Kidney (tissue), 22 donors: ENCODE measurements at places on chromosomes 11 and 22. TPM values are rescaled to one million over a fixed set of nuclear protein-coding genes. Genes with fewer than 3 reads are reported as not detected.

Gene NKAPD1
- 21.5 TPM for total RNA-seq

Gene KRTAP5-2
- not detected for total RNA-seq

Gene HBB
- total RNA-seq, result 59.9 TPM

- peaks cover 31% of the 10 kb centered on the region for H3K4me1 ChIP-seq
- H3K36me3 ChIP-seq, result peaks cover 10% of the 10 kb centered on the region
- peak overlapping the region; percentile 14 for H3K4me3 ChIP-seq
- H3K27ac ChIP-seq, result peak overlapping the region; percentile 5
Measured at GRCh38 chr11:9139628-9140357, 48.4 kb upstream of the SCUBE2 start.

- no peak for DNase-seq
- H3K27me3 ChIP-seq, result no peaks in the 10 kb centered on the region
- H3K4me3 ChIP-seq, result no peak overlapping the region
- peaks cover 4% of the 10 kb centered on the region for H3K4me1 ChIP-seq
- H3K36me3 ChIP-seq, result no peaks in the 10 kb centered on the region
Measured at GRCh38 chr11:120124355-120124754, 13.6 kb downstream of the TRIM29 start.
